ENCODE measurements at places on chromosomes 2 and 18.
A peak's percentile ranks its signal among the peaks of the same experiment; 100 is the strongest.

- no peak for DNase-seq
These were observed 10.3 kb upstream of the CYBRD1 start for GRCh38 chr2:171512014-171512413.

DNA sequence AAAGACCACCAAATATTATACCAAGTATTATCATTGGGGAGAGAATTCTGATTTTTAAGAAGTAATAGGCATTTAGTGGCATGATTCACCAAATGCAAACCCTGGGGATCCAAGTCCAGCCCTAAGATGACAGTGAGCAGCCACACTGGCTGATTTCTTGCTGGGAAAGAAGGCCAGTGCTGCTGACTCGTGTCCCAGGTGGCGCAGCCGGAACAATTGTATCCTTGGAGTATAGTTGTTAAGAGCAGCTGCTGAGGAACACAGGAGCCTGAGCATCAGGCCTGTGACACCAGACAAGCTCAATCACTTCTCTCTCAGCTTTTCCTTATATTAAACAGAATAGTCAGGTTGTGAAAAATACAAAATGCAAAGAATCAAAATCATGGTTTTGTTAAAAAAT is 48.4 kb downstream of the LRP1B start:
- no peak for DNase-seq

DNA sequence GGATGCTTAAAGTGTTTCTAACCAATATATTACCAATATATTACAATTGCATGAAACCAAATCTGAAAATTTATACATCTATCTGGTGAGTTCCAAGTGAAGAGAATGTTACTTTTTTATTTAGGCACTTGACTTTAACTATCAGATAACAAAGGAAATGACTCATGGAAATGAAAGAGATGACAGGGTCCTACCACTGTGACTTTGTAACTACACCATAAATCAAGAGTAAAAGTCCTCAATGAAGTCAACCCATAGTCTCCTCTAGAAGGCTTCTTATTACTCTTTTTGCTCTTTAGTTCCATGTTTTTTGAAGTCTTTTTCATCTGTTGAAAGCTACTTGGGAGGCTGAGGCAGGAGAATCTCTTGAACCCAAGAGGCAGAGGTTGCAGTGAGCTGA is 545.0 kb upstream of the PIK3C3 start:
- DNase-seq: no peak

DNA sequence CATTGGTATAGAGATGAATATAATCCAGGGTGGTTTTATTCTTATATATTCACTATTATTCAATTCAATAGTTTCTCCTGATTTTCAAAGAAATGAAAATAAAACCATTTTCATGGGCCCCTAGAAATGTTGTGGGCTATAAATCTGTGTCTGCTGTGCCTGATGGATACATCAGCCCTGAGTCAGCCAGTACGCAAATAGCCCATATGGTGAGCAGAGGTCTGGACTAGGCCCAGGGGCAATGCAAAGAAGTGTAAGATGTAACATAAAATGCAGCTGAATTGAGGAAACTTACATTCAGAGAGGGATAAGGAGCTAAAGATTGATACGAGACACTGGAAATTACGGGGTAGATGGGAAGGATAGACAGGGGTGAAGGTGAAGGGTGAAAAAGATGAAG is 122.5 kb downstream of the MAIP1 start:
- DNase-seq: no peak

- DNase-seq: peak; percentile 49
These were observed 476.4 kb upstream of the SPHKAP start for GRCh38 chr2:228657807-228658402.

- DNase-seq: no peak
These were observed 90.2 kb upstream of the ODC1 start for GRCh38 chr2:10538224-10538894.

DNA sequence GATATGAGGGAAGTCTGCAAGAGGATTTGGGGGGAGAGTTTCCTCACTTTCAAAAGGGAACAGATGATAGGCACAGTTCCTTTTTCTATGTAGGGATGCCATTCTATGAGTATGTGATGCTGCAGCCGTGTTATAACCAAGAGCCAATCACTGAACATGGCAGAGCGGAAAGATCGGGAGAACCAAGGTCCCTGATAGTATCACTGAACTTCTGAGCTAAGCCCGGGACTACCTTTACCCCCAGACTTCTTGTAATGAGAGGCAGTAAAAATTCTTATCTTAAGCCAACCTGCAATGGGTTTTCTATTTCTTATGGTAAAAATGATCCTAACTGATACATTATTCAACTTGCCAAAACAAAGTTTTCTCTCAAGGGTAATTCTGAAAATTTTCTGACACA is 21.6 kb upstream of the SLC1A4 start:
- no peak for DNase-seq

- DNase-seq: no peak
These were observed 103.6 kb downstream of the CDK15 start for GRCh38 chr2:201909961-201910361.

GRCh38 chr2:18626256-18626668 is 36.9 kb upstream of the NT5C1B start:
- no peak for DNase-seq

Data from mesendoderm (in vitro differentiated cells).